ENCODE measurements at places on chromosomes 6 and 20.

GRCh38 chr6:35483893-35484645, 12.8 kb downstream of the TEAD3 start:
- no peak for DNase-seq

DNA sequence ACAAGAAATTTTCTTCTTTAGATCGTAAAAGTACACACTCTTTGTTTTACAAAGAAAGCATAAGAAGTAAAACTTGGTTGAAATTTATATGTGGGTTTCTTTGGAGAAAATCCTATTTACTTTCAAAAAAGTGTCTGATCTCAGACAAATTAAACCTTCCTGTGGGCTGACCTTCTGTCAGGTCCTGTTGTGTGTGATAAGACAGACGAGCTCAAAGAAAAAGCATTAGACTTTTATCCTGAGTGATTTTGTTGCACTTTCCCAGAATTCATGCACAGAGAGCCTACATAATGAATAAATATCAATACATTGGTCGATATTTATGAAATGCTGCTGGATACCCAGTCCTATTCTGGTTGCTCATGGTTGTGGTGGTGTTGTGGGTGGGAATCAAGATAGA, 302.1 kb upstream of the SYNCRIP start:
- no peak for DNase-seq

- peak; percentile 39 for DNase-seq
Measured at GRCh38 chr6:147390909-147391536, 117.5 kb upstream of the SAMD5 start.

GRCh38 chr6:25601800-25602673, 50.0 kb upstream of the SCGN start:
- DNase-seq: peak; percentile 77

All from cardiac fibroblast (primary cell).